ENCODE measurements at places on chromosomes 4 and X.

DNA sequence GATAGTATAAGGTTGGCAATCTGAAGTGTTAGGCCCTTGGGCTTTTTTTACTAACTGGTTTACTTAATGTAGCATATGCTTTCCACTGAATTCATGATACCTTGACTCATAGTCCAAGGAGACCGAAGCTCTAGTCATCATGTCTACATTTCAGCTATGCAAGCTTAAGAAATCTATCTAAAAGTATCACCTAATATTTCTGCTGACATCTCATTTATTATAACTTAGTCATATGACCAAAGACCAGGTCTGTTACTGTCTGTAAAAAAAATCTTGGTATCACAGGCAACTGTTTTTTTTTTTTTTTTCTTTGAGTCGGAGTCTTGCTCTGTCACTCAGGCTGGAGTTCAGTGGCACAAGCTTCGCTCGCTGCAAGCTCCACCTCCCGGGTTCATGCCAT is 814.0 kb upstream of the NDST4 start:
- DNase-seq, result no peak

- no peak for DNase-seq
Observed at GRCh38 chrX:19064175-19064574, 58.1 kb downstream of the ADGRG2 start.

- no peak for DNase-seq
Observed at GRCh38 chr4:167713756-167714155, 378.6 kb upstream of the ANXA10 start.

DNA sequence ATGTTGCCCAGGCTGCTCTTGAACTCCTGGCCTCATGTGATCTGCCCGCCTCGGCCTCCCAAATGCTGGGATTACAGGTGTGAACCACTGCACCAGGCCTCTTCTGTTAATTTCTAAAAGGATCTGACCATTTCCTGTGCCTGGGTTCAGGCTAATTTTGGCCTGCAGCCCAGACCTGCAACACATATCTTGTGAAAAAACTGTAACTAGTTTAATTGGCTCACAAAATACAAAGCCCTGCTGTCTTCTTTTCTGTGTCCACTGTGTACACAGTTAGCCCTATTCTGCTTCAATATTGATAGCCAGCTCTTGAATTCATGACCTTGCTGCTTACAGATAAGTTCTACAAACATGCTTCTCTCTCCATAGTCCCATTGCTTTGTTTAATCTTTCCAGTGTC is 753.5 kb downstream of the PDHA2 start:
- no peak for DNase-seq
